ENCODE measurements at places on chromosomes 16 and 17.

- DNase-seq = no peak
Measured at GRCh38 chr17:77555121-77555591, 403.3 kb upstream of the TNRC6C start.

- no peak for DNase-seq
Measured at GRCh38 chr16:65579050-65579449, 457.2 kb upstream of the CDH11 start.

GRCh38 chr16:81210807-81211206 is 27.7 kb upstream of the BCO1 start:
- DNase-seq = no peak

GRCh38 chr16:85689285-85689949 is 663 bp upstream of the GINS2 start:
- no peak for DNase-seq

GRCh38 chr17:66343531-66344078 is 41.2 kb downstream of the PRKCA start:
- DNase-seq = no peak

All from H54 (cell line).